Activated T-helper 1 cell treated with anti-CD3 and anti-CD28 coated beads, Interleukin-12 subunit alpha, Interleukin-12 subunit beta, Interleukin-2, Interleukin-4 antibody, amounts not matched to agents 30 ng/mL and 10 ng/mL and 1 ng/mL, durations not matched to agents 14 hours and 24 hours and 36 hours (primary cell): ENCODE measurements at places on chromosomes 7 and 10. TPM values are rescaled to one million over a fixed set of nuclear protein-coding genes. Genes with fewer than 3 reads are reported as not detected.

The SSC4D gene
- 0.64 and 0.73 TPM in 2 replicates for total RNA-seq

The ST7 gene
- total RNA-seq: 4.5 and 5.8 TPM in 2 replicates

The TBC1D12 gene
- 0.73 and 0.86 TPM in 2 replicates for total RNA-seq

The LSM5 gene
- total RNA-seq: 79.6 and 84.3 TPM in 2 replicates

The HYAL4 gene
- not detected in 2 replicates for total RNA-seq

The ZNF777 gene
- 19.0 and 19.3 TPM in 2 replicates for total RNA-seq

The GIMAP6 gene
- total RNA-seq: 38.7 and 41.3 TPM in 2 replicates

The HTR5A gene
- not detected in 2 replicates for total RNA-seq

The NKX2-3 gene
- not detected in 2 replicates for total RNA-seq

- no peak for DNase-seq
Measured at GRCh38 chr10:126924915-126925300, 19.7 kb downstream of the DOCK1 start.

DNA sequence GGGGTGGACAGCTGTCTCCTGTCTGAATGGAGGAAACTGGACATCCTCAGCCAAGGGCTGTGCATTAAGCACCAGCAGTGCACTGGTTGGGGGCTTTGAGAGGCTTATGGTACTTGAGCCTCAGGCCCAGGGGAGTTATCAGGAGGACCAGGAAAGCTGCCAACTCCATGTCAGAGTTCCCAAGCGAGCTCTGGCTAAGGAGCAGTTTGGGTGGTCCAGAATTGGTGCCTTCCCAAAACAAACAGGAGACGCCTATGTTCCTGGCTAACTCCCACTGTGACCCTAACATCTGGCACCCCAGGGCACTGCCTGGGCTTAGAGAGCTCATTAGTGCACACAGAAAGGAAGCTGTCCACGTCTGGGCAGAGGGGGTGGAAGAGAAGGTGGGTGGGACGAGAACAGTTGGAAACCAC, 408.6 kb upstream of the NPVF start:
- DNase-seq: no peak

GRCh38 chr7:98816241-98816640, 53.6 kb downstream of the TMEM130 start:
- no peak for DNase-seq

GRCh38 chr10:133422807-133423771, 1.3 kb downstream of the SPRN start:
- DNase-seq: no peak

- no peak for DNase-seq
Measured at GRCh38 chr10:26857991-26858706, 2.6 kb downstream of the ABI1 start.

DNA sequence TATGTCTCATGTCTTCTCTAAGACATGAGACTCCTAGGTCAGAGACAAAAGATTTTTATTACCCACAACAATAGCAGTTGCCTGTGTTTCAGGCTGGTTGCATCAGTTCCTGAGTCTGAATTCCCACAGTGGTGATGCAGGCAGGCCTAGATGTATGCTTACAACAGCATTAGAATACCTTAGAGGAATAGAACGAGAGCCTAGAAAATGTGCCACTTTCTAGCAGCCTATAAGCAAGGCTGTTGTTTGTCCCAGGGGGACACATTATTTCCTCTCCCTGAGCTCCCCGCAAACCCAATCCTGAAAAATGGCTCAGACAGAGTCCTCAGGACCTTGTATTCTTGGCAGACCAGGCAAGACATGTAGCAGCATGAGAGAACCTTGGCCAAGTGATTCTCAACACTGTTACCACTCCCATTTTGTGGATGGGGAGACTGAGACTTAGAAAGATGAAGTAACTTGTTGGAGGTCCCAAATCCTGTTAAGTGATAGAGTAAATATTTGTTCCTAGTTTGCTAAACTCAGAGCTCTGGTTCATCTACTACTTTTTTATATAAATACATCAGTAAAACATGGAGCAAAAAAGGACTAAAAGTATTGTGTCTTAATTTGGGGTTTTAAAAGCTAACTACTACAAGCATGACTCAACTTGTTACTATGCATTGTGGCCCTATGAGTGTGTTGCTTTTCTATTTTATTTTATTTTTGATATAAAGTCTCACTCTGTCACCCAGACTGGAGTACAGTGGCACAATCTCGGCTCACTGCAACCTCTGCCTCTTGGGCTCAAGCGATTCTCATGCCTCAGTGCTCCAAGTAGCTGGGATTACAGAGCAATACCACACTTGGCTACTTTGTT, 14.2 kb downstream of the VTI1A start:
- DNase-seq: no peak

DNA sequence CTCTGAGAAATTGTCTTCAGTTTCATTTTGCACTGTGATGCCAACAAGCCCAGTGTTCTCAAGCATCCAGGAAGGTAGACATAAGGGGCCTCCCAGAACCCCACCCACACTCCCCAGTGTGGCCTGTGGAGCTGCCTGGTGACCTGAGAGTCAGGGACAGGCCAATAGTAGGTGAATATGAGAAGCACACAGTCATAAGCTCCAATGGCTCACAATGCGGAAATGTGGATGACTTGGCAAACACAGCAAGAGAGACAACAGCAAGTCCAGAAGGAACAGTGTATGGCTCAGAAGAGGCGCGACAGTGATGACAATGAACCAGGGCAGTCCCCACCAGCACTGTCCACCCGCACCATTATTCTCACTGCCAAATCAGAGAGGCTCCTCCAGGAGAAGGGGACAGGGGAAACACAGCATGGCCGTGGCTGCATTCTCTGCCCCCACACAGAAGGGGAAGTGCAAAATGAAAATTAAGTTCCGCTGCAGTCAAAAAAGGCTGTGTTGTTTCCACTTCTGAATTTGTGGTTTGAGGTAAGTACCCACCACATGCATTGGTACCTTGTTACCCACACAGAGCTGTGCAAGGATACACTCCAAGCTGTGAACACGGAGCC, 419.8 kb downstream of the GRID1 start:
- no peak for DNase-seq

DNA sequence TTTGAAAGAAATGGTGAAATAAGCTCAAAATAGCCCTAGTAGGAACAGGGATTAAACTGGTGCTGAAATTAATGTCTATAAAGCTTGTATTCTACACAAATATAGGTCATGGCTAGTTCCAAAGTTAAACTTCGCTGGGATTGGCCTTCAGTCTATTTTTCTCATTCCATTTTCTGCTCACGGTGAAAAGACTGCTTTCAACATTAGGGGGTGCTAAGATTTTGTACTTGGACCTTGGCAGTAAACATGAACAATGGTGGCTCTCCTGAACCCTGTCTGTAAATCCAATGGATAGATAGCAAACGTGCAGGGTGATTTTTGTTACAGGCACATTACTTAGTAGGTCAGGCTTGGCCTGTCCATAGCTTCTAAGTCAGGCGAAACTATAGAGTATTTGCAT, 36.0 kb upstream of the RSU1 start:
- no peak for DNase-seq

- no peak for DNase-seq
Measured at GRCh38 chr7:157577796-157578339, 241.1 kb downstream of the DNAJB6 start.

GRCh38 chr10:87615856-87616255, 43.8 kb upstream of the PAPSS2 start:
- DNase-seq: no peak

DNA sequence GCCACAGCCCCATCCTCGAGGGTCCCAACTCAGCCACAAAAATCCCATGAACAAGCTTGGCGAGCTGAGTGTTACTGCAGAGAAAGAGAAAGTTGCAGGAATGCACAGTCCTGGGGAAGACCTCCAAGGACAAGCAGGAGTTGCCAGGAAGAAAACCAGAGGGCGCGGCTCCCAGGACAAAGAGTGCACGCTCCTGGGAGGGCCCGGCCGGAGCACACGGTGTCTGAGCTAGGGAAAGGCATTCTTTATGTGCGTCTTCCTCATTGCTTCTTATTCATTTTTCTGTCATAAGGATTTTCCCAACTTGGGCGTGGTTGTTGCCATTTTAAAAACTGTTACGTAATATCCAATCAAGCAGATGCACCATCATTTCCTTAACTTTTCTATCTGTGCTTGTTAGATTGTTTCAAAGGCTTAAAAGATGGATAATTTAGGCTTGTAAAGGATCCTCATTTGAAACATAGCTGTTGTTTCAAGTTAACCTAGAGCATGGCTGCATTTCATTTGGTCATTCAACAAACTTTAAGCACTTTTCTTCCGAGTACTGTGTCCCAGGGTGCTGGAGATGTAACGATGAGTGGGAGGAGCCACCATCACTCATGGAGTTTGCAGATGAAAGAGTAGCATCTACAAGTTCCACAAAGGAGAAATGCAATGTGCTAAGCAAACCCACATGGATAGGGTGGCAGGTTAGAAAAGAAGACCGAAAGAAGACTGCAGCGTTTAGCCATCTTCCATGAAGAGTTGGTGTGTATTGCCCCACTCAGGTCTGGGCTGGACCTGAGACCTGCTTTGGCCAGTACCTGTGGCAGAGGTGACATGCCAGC, 5.6 kb upstream of the CNPY1 start:
- DNase-seq: no peak

GRCh38 chr7:50560865-50561351, 4.3 kb downstream of the DDC start:
- no peak for DNase-seq

GRCh38 chr10:70927189-70927943, 39.0 kb upstream of the PCBD1 start:
- DNase-seq: no peak

DNA sequence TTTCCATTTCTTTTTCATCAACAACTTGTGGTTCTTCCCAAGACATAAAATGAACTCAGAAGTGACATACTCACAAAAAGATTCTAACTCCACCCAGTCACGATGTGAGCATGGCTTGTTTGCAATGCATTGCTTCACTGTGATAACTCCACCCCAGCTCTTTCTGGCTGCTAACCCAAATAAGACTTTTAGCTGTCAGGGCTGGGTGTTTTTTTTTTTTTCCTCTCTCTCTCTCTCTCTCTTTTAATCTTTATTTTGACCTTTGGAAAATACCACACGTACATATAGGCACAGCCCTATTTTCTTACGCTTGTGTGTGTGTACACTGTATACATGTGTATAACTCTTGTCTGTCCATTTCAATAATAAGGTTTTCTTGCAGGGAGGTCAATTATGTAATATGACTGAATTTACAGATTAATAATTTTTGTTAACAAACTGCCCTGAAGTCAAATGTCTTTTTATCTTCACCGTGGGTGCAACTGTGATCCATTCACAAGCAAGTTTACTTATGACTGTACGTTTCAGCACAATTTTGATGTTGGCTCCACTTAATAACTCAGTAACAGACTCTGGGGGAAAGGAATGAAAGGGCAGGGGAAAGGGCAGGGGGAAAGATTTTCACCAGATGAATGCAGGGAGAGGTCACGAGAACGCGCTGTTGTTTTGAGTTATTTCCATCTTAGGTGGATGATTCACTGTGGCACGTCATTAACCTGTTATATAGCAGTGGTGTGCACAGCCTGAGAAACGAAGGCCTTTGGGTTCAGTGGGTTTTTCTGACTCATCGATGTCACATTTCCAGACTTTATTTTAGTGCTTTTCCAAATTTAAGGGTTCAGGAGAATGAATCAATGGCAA, 49.1 kb downstream of the APBB1IP start:
- peak; percentile 65 for DNase-seq

GRCh38 chr7:151135525-151135845, 32.0 kb downstream of the GBX1 start:
- no peak for DNase-seq

DNA sequence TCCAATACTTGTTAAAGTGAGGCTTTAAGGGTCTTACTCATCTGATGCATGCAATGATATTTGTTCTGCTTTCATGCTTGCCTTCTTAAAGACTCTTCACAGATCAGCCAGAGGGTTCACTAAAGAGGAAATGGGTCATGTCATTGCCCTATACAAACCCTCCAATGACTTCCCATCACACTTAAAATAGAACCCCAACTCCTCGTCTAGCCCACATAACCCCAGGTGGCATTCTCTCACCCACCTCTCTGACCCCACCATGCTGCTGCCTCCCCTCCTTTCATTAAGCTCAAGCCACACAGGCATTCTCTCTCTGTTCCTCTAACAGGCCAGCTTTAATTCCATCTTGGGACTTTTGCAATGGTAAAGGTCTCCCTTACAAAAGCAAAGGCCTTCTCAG, 253.6 kb downstream of the GRID1 start:
- DNase-seq: no peak

DNA sequence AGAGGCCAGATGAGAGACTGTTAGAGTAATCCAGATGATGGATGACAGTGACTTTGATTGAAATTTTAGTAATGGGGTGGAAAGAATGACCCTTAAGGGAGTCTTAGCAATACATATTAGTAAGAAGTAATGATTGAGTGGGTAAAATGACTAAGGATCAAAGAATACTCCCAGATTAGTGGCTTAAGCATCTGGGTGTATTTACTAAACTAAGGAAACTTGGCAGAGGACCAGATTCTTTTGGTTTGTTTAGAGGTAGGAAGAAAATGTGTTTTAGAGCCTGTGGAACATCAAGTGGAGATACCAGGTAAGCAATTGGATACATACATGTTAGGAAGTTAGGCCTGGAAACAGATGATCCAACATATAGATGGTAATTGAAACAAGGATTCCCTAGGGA, 58.8 kb upstream of the ADRA2A start:
- DNase-seq: no peak

DNA sequence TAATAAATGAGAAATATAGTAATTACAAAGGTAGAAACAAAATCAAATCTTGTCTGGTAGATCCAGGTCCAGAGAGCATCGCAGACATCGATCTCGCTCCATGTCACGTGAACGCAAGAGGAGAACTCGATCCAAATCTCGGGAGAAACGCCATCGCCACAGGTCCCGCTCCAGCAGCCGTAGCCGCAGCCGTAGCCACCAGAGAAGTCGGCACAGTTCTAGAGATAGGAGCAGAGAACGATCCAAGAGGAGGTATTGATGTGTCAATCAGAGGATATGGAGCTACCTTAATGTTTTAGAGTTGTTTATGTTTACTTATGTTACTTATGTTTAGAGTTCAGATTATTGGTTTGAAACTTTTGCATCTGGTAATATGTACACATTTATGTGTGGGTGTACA, 57.8 kb downstream of the LUC7L2 start:
- DNase-seq: no peak

- no peak for DNase-seq
Measured at GRCh38 chr7:85275204-85275603, 88.3 kb upstream of the SEMA3D start.

- no peak for DNase-seq
Measured at GRCh38 chr10:91211675-91212074, 8.8 kb upstream of the PCGF5 start.

GRCh38 chr7:24301703-24302102, 17.7 kb downstream of the NPY start:
- DNase-seq: no peak

DNA sequence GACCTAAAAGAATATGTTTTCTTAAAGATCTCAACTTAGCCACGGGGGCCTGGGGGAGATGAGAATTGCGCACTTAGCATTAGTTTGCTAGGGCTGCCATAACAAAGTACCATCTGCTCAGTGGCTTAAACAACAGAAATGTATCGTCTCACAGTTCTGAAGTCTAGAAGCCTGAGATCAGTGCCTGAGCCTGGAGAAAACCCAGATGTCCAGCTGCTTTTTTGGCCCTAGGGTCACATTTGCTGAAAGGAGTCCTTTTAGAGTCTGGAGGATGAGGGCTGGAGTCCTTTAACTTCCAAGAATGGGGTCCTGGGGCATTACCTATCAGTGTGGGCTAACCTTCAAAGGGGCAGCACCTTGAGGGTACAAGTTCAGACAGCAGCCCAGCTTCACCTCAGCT, 48.2 kb downstream of the SMURF1 start:
- no peak for DNase-seq

GRCh38 chr7:129089521-129090212, 34.8 kb upstream of the TNPO3 start:
- peak; percentile 9 for DNase-seq
